ENCODE measurements at places on chromosomes 11 and 22.

- no peak for DNase-seq
Measured at GRCh38 chr11:98616098-98616655, 404.6 kb upstream of the CNTN5 start.

DNA sequence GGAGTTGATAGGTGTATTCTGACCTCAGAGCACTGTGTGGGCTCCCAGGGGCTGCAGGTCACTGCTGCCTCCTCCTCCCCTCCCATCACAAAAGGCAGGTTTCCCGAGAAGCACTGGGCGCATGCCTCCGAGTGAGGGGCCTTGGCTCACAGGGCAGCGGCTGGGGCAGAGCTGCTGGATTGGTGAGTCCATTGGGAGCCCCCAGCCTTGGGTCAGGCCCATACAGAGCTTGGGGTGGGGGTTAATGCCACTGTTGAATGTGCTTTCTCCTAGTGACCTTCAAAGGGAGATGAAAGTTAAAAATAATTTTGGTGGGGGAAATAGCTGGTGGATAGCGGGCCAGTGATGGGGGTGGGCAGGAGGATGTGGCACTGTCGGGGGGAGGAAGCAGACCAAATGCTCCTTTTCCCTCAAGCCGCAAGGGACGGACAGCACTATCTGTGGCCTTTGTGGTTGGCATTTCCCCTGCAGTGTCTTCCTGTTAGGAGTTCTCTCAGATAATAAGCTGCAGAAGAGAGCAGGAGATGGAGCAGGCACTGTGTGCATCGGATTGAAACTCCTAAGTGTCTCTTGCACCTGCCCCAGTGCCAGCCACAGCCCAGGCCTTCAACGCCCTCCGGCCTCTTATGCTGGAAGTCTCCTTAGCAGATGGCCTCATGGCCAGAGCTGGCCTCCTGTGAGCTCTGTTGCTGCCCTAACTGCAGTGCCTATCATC is 3.2 kb downstream of the TUBA8 start:
- no peak for DNase-seq

DNA sequence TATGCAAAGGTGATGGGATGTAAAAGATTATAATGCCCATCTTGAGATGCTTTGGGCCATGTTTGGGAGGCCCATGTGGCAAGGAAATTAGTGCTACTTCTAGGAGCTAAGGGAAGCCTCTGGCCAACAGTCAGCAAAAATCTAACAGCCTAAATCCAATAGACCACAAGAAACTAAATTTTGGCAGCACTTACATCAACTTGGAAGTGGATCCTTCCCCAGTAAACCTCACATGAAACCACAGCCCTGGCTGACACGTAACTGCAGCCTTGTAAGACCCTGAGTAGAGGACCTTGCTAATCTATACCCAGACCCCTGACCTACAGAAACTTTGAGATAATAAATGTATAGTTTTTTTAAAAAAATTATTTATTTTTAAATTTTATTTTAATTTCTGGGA is 13.1 kb upstream of the GRK3 start:
- no peak for DNase-seq

DNA sequence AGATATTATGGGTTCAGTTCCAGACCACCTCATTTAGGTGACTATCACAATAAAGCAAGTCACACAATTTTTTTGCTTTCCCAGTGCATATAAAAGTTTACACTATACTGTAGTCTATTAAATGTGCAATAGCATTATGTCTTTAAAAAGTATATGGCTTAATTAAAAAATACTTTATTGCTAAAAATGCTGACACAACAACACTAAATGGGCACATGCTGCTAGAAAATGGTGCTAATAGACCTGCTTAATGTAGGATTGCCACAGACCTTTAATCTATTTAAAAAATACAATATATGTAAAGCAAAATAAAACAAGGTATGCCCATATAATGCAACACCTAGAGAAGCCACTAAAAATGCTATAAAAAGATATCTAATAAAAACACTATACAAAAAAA is 27.1 kb upstream of the OR5AK2 start:
- no peak for DNase-seq

DNA sequence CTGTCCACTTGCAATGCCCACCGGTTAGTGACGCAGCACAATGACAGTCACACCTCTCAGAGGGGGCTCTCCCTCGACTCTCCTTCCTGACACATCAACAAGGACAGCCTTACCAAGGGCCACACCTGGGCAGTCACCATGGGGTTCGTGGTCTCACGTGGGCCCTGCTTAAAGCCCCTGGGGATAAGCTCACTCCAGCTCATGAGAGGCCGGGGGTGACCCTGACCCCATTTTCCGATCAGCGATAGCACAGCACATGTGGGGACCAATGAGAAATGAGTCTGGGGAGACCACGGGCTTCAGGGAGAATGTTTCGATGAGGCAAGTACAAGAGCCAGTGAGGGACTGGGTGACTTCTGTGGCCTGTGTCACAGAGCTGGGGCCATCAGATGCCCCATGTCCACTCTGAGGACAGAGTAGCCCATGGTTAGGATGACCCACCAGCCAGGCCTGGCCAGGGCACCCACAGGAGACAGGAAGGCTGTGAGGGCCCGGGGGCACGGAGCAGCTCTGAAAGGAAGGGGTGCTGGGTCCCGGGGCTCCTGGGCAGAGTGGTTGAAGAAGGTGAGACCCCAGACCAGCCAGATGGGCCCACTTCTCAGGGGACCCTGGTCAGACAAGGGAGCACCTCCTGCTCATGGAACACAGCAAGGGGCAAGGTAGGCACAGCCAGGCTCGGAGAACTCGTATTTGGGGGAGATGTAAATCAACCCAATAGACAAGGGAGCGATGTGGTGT is 128.8 kb downstream of the MED15 start:
- DNase-seq = no peak

DNA sequence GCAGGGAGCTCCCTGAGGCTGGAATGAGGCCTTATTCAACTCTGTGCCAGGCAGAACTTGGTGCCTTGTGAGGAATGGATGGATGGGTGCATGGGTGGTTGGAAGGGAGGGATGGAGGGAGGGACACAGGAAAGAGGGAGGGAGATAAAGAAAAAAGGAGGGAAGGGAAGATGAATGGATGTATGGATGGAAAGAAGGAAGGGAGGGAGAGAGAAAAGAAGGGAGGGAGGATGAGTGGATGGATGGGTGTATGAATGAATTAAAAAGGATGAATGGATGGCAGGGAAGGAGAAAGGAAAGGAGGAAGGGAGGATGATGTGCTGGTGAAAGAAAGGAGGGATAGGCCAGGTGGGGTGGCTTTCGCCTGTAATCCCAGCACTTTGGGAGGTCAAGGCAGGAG is 34.6 kb downstream of the KCNC1 start:
- DNase-seq = no peak

GRCh38 chr11:36558571-36559413 is 9.0 kb upstream of the RAG1 start:
- DNase-seq = no peak

DNA sequence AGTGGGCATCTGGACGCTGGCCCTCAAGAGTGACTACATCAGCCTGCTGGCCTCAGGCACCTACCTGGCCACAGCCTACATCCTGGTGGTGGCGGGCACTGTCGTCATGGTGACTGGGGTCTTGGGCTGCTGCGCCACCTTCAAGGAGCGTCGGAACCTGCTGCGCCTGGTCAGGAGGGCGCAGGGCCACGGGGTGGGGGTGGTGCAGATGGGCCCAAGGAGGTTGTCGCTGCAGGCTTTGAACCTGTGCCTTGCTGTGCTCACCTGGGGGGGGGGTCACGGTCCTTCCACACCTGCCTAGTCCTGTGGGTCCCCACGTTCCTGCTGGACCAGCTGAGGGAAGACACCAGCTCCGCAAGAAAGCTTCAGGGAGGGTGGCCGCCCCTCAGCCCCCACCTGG is 3.5 kb downstream of the CD151 start:
- no peak for DNase-seq

- DNase-seq = no peak
Measured at GRCh38 chr22:23067691-23068090, 2.6 kb upstream of the GNAZ start.

- no peak for DNase-seq
Measured at GRCh38 chr22:26939466-26939865, 282.1 kb downstream of the MIAT start.

GRCh38 chr11:3056296-3057068 is 741 bp downstream of the CARS1 start:
- peak; percentile 22 for DNase-seq

- no peak for DNase-seq
Measured at GRCh38 chr11:27497284-27497866, 9.2 kb downstream of the LIN7C start.

GRCh38 chr11:108790501-108791299 is 125.8 kb downstream of the DDX10 start:
- no peak for DNase-seq
